ENCODE measurements at places on chromosomes 1 and 21. TPM values are rescaled to one million over a fixed set of nuclear protein-coding genes. Genes with fewer than 3 reads are reported as not detected.

The TMCO4 gene
- 23.1 TPM for total RNA-seq

The CTSE gene
- total RNA-seq, result 0.21 TPM

The KRTAP21-2 gene
- not detected for total RNA-seq

The CAPZB gene
- 94.4 TPM for total RNA-seq

The NR1I3 gene
- total RNA-seq, result not detected

The FAM131C gene
- 0.85 TPM for total RNA-seq

The FAM72C gene
- not detected for total RNA-seq

The GBP7 gene
- total RNA-seq, result not detected

The GJC2 gene
- total RNA-seq, result 13.5 TPM

The CASQ2 gene
- total RNA-seq, result 2.1 TPM
